GDM1 (cell line): ENCODE measurements at places on chromosomes 5 and 9.

DNA sequence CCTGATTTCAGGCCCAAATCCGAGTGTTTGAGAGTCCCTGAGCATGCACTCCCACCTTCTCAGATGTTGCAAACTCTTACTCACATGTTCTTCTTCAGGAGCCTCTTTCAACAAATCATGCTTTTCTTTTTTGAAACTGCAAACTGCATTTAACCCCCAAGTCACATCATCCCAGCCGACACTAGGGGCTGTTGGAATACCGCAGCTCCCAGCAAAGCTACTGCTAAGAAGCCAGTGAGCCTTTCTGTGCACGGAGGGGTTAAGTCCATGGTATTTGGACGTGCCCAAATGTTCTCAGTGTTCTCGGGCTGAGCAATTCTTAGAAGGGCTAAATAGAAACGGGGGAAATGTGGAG lies 282.9 kb downstream of the NFIB start:
- no peak for DNase-seq

- no peak for DNase-seq
Measured at GRCh38 chr5:120164986-120165385, 299.1 kb upstream of the PRR16 start.

DNA sequence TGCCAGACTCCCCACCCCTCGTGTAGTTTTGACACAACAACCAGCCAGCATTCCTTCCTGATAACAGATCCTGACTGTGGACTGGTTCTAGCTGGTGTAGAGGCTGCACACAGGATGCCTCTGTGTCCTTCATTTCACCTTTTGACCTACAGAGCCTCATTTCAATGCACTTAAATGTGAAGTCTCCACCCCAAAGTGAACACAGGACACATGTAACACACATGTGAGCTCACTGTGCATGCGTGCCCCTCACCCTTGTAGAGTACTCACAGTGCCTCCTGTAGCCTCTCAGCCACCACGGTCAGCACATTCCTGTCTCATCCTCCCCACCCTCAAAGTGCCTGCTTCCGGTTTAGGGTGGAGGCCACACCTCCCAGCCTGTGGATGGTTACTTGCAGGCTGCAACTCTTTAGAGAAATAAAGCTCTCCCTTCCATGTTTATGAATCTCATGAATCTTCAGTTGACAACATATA lies 11.6 kb upstream of the NKD2 start:
- DNase-seq, result no peak

DNA sequence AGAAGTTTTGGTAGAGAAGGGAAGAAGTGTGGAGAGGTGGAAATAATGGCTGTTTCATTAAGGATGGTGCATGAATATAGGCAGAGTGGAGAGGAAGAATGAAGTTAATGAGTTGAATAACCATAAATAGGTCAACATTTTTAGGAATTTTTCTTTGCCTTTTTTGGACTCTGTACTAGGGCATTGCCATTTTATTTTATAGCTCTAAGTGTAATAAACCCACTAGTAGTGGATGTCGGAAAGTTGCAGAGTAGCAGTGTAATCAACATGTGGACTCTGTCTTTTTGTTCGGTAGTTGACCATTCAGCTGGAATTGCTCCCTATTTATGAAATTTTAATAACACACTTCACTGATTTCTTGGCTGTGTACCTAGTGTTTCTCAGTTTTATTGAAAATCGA lies 199.1 kb downstream of the WDR70 start:
- no peak for DNase-seq

DNA sequence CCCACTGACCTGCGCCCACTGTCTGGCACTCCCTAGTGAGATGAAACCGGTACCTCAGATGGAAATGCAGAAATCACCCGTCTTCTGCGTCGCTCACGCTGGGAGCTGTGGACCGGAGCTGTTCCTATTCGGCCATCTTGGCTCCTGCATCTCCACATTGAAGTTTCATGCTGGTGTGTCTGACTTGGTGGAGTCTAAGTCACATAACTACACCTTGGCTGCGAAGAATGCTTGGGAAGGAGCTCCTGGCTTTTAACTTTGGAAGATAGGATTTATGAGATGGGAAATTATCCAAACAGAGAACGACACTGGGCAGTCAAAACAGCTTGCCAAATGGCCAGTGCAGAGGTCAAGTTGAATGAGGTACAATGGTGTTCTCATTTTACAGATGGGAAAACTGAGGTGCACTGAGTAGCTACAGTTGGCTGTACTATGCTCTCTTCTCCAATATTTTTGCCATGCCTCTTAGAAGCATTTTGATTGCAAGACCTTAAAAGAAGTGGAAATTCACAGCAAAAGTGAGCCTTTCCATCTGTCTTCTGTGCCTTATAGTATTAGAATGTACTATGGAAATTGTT lies 36.7 kb downstream of the CCDC192 start:
- no peak for DNase-seq

GRCh38 chr5:16593013-16593412 lies 23.8 kb downstream of the RETREG1 start:
- no peak for DNase-seq

DNA sequence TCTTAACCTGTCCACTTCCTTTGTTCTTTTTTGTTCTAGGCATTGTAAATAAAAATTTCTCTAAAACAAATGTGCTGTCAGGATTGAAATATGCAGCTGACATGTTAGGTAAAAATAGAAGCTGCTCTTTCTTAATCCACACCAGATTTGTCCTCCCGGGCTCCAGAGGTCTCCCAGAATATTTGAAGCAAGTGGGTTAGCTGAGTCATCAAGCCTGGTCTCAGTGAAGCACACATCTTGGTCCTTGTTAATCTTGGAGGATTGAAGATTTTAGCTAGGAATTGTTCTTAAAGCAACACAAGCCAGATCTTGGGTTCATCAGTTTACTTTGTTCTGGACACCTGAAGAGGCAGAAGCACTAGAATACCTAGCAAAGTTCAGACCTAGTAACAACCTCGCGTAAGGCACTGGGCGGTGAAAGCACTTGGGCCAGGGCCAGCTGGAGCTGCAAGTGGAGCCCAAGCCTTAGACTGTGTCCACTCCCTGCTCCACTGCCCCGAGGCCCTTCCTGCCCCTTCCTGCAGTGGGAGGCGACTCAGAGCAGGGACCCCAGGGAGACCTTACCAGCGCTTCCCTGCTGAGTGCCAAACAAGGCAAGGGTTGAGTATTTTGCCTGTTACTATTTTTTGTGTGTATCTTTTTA lies 36.5 kb downstream of the HABP4 start:
- DNase-seq, result no peak

- DNase-seq, result no peak
Measured at GRCh38 chr5:167731951-167732350, 559.5 kb upstream of the WWC1 start.

DNA sequence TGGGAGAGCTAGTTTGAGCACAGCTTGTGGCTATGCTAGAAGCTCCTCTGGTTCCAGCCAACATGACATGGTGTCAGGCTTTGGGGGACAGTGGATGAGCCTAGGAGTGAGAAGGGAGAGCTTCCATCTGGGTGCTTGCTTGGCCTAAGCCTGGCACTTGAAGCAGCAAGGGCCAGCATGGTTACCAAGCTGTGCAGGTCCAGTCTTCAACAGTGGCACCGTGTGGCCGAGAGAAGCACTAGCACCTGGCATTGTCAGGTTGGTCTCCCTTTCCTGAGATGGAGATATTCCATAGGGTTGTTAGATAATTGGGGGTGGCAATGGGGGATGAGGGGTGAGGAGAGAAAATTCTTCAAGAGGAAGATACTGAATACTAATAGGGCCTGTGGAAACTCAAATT lies 261.9 kb downstream of the PBX3 start:
- DNase-seq, result no peak

- DNase-seq, result no peak
Measured at GRCh38 chr5:59089767-59090166, 506.9 kb downstream of the RAB3C start.

DNA sequence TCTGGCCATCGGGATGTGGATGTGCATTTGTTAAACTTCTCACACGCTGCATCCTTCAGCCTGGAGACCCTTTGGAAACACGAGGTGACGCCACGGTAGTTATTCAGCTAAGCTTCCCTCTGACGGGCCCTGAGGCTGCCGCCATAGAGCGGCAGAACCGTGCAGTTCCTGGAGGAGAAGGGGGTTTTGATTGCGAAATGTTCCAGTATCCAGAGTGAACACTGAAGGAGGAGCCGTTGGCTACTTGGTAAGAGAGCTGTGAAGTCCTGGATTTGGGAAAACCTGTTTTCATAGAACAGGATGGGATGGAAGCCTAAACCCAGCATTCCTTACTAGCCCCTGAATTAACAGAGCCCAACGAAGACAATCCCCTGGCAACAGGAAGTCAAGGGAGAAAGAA lies 23.0 kb upstream of the EXOC3 start:
- DNase-seq, result no peak

- DNase-seq, result no peak
Measured at GRCh38 chr5:343461-344401, 22.2 kb downstream of the AHRR start.

GRCh38 chr5:88269222-88269771 lies 652 bp upstream of the TMEM161B start:
- no peak for DNase-seq

DNA sequence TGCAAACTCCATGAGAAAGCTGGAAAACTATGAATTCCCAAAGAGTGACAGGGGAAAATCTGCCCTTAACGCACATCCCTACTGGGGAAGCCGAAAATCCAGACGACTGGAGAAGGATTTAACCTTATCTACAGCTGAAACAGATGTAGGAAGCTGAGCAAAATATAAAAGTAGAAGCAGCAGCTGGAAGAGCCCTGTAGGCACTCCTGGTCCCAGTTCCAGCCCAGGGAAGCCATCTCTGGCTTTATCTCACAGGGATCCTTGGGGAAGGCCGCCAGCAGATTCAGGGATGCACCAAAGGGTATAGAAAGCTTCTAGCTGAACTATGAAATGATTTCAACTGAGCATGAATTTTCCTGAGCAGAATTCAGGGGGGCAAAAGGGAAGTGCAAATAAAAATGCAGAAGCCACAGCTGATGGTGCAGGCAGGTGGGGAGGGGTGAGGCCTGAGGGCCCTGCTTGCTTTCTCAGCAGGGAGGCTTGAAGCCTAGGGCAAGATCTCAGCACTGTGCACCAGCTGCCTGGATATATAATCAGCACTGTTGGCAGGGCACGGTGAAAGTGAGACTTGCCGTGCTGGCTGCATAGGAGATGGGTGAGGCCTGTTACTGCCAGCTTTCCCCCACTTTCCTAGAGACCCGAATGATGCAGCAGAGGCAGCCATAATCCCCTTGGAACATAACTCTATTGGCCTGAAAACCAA lies 2019.5 kb upstream of the NUDT12 start:
- DNase-seq, result no peak

- DNase-seq, result no peak
Measured at GRCh38 chr5:150242251-150242894, 47.2 kb downstream of the CAMK2A start.

- no peak for DNase-seq
Measured at GRCh38 chr5:148794729-148795561, 31.5 kb upstream of the ADRB2 start.

- no peak for DNase-seq
Measured at GRCh38 chr5:180862645-180863044, 1.6 kb upstream of the ZFP62 start.

DNA sequence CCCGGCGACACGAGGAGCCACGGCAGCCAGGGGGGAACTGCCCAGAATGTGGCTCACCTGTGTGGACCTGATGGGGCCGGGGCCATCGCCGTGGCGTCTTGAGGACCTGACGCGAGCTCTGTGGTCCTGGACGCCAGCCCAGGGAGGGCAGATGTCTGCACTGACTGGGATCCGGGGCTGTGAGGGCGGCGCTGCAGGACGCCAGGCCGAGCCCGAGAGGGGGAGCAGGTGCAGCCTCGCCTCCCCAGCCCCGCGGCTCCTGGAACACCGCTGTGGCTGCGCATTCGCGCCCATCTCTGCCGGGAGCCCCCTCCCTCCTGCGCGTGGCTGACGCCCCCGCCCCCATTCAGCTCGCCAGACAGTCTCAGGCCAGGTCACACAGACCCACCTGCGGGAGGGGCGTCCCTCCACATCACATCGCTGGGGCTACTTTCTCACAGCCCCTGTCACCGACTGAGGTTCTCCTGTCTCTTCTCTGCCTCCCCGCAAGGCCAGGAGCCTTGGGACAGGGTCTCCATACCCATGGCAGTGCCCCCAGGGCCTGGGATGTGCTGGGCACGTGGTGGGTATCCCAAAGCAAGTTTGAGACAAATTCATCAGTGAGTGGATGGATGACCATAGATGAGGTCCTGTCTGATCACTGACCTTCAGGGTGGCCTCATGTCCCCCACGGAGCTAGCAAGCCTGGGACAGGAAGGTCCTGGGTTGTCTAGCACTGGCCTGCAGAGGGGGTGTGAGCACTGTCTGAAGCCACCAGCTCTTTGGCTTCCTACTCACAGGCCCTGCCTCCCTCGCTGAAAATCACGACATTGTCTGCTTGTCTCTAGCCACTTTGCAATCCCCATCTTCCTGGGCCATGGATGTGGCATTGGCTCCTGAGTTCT lies 47.3 kb downstream of the RASGEF1C start:
- DNase-seq, result no peak

GRCh38 chr5:178113841-178114324 lies 551 bp downstream of the N4BP3 start:
- no peak for DNase-seq

- DNase-seq, result no peak
Measured at GRCh38 chr9:94507531-94508258, 47.2 kb upstream of the PCAT7 start.

GRCh38 chr5:65825408-65826328 lies 100.7 kb upstream of the ERBIN start:
- peak; percentile 91 for DNase-seq

GRCh38 chr9:136010615-136011361 lies 49.6 kb upstream of the UBAC1 start:
- no peak for DNase-seq
